Stimulated activated CD8-positive, alpha-beta memory T cell treated with anti-CD3 and anti-CD28 coated beads, Interleukin-15, amount 100 ng/mL, for 24 hours (primary cell): ENCODE measurements at places on chromosomes 11 and 22.

- no peak for DNase-seq
These were observed 18.6 kb downstream of the CBX7 start for GRCh38 chr22:39133871-39134270.

- DNase-seq: no peak
These were observed 188.7 kb downstream of the ETS1 start for GRCh38 chr11:128398517-128399250.

- DNase-seq: no peak
These were observed 902.9 kb downstream of the DLG2 start for GRCh38 chr11:84724256-84724655.

DNA sequence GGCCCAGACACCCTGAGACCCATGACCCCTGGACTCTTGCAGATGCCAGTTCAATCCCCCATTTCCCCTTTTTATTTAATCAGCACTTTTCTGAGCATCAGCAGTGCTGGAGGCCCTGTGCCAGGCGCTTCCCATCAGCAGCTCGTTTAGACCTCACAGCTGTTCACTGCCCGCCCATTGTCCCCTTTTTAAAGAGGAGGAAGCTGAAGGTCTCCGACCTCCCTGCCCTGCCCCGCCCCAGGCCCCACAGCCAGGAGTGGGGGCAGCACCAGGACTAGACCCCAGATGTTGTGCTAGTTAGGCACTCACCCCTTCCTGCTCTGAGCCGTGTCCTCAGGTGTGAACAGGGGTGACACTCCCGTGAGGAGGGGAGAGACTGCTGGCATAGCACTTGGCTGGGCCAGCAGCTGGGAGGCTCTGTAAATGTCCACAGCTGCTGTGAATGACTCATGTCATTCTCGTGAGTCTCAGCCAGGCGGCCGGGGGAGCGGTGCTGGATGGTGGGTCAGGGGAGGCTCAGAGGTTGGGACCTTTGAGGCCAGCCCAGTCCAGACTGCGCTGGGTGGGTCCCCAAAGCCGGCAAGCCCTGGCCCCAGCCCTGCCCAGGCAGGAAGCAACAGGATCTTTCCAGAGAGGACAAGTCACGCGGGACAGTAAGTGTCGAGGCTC is 19.9 kb downstream of the EMID1 start:
- no peak for DNase-seq

DNA sequence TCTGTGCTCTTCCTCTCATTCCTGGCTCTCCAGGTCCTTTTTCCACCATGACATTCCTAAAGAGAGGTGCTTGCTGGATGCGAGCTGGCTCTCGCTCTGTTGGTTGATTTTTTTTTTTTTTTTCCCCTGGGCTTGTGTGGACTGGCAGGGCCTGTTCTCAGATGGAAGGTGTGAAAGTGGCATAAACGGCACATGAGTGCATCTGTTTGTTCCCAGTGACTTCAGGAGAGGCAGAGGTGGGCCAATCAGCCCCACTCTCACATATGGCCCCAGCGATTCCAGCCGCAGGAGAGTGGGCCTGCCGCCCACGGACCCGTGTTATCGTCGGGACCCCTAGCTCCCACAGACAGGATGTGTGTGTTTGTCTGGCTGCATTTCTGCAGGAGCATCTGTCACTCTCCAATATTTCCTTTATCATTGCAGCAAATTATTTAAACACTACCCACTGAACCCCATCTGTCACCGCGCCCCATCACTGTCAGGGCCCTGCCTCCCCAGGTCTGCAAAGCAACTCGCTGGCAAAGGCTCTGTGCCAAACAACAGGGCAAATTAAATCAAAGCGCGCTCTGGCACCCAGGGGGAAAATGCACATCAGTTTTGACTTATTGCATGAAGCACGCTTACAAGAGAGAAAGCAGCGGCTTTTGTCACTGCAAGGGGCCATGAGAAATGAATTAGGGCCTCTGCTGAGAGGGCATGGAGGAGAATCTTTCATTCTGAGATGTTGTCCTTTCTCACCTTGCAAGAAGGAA is 886.3 kb downstream of the NTM start:
- DNase-seq: no peak

GRCh38 chr11:59668188-59668949 is 468 bp downstream of the PATL1 start:
- DNase-seq: peak; percentile 43

DNA sequence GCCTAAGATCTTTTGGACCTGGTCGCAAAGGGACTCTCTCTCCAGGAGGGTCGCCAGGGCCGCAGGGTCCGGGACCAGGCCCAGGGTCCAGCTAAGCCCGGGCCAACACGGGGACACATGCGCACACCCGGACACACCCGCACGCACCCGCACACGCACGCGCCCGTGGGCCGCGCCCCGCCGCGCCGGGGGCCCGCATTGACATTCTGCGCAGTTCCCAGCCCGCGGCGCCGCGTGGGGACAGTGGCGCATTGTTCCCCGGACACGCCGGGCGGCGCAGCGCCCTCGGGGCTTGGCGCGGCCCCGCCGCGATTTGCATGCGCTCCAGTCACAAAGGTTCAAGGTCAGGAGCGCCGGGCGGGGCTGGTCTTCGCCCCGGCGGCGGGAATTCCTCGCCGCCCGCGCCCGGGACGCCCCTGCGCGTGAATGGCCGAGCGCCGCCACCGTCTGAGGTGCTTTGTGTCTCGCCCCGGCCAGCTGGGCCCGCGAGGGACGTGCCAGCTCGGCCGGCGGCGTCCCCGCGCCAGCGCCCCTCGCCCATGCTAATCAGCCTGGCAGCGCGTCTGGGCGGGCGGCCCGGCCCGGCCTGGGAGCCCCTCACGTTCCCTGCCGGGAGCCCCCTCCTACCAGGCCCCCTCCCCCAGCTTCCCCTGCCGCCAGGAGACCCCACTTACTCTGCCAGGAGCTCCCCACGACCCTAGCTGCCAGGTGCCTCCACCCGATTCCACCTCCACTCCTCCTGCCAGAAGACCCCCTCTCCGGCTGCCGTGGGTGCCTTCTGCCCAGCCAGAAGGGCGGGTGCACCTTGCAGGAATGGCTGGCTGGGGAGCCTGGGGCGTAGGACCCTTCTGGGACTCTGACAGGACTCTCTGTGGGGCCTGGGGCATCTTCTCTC is 50.5 kb upstream of the WNT7B start:
- DNase-seq: no peak
